HFFc6 (cell line): ENCODE measurements at places on chromosomes 4 and X. TPM values are rescaled to one million over a fixed set of nuclear protein-coding genes. Genes with fewer than 3 reads are reported as not detected.

- DNase-seq: no peak
These were observed 37.9 kb downstream of the RBBP7 start for GRCh38 chrX:16832301-16832700.

- DNase-seq: no peak
These were observed 221.8 kb upstream of the PACRGL start for GRCh38 chr4:20478412-20478811.

DNA sequence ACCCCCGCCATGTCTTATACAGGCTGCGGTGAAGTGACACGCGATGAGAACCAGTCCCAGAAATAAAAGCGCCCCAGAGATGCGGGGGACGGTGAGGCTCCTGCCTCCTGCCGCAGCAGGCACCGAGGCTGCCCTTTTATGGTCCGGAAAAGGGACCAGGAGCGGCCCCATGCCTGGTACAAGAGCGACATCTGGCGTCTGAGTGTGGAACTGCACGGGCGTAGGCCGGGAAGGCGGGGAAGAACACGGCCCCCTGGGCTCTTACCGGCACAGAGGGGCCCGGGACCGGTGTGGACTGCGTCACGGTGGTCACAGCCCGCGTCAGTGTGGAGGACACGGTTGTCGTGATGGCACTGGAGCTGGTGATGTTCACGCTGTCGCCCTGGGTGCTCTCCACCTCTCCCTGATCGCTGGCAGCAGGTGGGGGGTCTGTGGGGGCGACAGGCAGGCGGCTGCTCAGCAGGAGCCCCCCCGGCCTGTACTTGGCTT lies 8.9 kb upstream of the RENBP start:
- peak; percentile 17 for DNase-seq

DNA sequence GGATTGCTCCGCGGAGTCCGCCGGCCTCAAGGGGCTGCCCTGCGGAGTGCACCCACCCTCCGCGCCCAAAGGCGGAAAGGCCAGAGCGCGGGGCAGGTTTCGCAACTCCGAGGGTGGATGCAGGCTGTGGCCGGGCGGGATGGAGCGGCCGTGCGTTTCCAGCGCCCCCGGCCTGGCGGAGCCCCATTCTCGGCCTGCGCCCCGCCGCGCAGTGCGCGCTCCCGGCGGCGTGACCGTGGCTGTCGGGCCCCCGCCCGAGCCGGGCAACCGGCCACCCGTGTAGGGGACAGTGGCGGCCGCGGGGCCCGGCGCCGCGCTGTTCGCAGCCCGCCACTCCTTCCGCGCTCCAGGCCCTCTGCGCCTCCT lies 331 bp downstream of the SETD7 start:
- no peak for DNase-seq

DNA sequence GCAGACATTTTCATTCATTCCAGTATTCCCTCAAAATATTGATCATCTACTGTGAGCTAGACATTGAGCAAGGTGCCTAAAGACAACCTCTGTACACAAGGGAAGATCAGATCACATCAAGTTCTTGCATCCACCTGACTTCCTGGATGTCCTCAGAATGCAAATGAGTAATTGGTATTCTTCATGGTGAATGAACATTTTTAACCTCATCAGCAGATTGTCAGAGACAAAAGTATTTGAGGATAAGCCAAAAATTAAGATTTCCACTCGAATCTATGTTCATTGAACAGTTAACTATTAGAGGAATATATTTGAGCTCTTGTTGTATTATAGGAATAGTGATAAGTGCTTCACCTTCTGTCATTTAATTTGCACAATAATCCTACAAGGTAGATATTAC lies 1.3 kb downstream of the SMARCAD1 start:
- DNase-seq: no peak

- DNase-seq: no peak
These were observed 88.6 kb upstream of the FRMPD3 start for GRCh38 chrX:107360788-107361360.

GRCh38 chrX:2875798-2876399 lies 47.2 kb downstream of the GYG2 start:
- DNase-seq: no peak

- DNase-seq: peak; percentile 6
These were observed 133.9 kb downstream of the EGF start for GRCh38 chr4:110046588-110047049.

GRCh38 chr4:112633477-112634235 lies 3.1 kb downstream of the ZGRF1 start:
- peak; percentile 42 for DNase-seq

DNA sequence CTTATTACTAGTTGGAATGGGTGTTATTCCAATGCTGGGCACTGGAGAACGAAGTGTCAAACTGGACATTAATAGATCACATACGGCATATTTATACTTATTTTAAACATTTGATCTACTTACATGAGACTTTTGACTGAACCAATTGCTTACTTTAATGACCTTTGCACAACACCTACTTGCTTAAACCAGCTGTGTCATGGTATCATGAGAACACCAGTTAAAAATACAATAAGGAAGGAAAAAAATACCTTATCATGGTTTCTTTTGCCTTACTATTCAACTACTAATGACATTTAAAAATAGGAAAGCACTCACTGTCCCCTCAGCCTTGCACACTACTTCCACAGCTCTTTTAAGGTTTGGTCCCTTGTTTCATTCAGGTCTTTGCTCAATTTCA lies 146.9 kb downstream of the FAM13A start:
- no peak for DNase-seq

- DNase-seq: no peak
These were observed 173.7 kb downstream of the COMMD8 start for GRCh38 chr4:47289805-47290204.

DNA sequence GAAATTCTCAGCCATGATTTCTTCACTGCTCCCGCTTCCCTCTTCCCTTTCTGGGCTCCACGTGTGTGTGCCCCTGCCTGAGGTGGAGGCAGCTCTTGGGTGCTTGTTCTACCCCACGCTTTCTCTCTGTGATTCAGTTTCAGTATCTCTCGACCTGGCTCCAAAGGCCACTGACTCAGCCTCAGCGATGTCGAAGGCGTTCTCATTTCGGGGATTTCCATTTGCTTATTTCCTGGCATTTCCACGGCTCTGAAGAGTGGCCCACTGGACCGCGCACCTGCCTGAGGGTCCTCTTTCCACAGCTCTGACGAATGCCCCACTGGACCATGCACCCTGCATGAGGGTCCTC lies 52.4 kb downstream of the GAK start:
- no peak for DNase-seq

GRCh38 chrX:132953354-132953753 lies 5.1 kb downstream of the HS6ST2 start:
- no peak for DNase-seq

GRCh38 chr4:14841801-14842768 lies 160.2 kb upstream of the CPEB2 start:
- no peak for DNase-seq

GRCh38 chr4:140057701-140058100 lies 96.3 kb downstream of the MAML3 start:
- no peak for DNase-seq

GRCh38 chr4:172124656-172125308 lies 311.6 kb downstream of the GALNTL6 start:
- DNase-seq: no peak

- DNase-seq: no peak
These were observed 27.2 kb upstream of the TNIP3 start for GRCh38 chr4:121191361-121191760.

DNA sequence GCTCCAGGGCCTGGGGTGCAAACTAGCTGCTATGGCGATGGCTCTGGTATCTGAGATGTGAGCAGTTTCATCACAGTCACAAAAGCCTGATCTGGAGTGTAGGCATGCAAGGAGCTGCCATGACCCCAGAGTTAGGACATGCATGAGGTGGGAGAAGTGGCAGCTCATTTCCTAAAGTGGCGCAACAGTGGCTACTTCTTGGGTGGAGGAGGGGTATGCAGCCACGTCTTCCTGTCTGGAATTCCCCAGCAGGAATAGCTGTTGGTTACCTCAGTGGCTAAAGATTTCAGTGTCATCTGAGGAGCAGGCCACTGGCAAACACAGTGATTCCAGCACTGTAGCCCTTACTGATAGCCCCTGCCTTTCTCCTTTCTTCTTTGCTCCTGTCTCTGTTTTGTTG lies 1382.5 kb downstream of the C4orf33 start:
- peak; percentile 66 for DNase-seq

GRCh38 chrX:110512341-110512740 lies 153.7 kb downstream of the RTL9 start:
- no peak for DNase-seq

GRCh38 chr4:80134936-80135701 lies 62.1 kb upstream of the ANTXR2 start:
- no peak for DNase-seq

DNA sequence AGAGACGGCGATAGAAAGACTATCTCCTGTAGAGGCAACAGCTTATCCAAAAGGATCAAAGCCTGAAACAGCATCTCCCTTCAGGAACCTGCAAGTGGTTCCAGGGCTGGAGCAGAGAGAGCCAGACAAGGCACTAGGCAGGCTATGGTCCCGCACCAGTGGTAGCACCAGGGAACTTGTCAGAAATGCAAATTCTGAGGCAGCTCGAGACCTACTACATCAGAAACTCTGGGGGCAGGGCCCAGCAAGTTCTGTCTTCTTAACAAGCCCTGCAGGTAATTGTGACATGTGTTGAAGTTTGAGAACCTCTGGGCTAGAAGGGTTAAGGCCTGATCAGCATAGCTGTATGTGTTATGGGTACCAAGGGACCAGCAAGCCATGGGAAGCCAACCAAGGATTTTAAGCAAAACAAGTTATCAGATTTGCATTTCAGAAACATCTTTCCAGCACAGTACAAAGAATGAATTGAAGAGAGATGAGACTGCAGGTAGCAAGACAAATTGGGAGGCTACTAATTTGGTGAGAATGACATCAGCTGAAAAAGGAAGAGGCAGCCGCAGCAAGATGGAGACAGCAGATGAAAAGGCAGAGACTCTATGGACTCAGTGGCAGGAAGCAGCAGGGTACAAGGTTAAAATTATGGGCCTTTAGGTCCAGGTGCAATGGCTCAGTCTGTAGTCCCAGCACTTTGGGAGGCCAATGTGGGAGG lies 139.7 kb downstream of the TSPAN5 start:
- no peak for DNase-seq

GRCh38 chr4:140240237-140240636 lies 86.3 kb upstream of the MAML3 start:
- no peak for DNase-seq

DNA sequence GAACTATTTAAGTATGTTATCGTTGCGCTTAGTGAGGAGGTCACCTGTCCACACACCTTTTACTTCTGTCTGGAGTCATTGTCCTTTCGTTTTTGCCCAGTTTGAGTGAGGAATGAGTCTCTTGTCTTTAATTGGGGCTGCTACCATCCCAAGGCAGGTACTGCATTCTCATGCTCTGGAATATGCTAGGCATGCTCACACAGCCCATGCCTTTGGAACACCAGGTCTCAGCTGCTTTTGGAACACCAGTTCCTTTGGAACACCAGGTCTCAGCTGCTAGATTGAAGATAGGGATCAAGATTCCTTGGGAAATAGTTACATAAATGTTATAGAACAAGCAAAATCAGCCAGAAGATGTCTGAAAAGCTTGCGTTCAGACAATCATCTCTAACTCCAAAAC lies 73.1 kb downstream of the AREG start:
- DNase-seq: no peak

DNA sequence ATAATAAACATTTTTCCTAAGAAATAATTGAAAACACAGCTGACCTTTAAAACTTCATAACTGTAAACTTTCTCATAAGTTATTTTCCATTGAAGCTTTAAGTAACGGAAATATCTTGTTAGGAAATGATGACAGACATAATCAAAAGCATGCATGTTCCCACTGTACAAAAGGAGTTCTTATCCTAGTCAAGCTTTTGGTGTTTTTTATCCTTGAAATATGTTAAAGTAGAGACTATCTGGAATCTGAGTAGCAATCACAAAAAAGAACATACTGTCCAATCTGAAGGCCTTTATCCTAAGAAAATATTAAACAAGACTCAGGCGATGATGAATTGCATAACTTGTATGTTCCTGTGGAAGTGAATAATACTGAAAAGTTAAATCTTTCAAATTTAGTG lies 14.4 kb downstream of the GEMIN8 start:
- DNase-seq: no peak

GRCh38 chrX:119759248-119759766 lies 919 bp downstream of the SOWAHD start:
- DNase-seq: no peak

Gene MAGEC2
- not detected in 3 replicates for total RNA-seq

Gene IL1RAPL2
- not detected in 3 replicates for total RNA-seq

Gene SPANXA2
- total RNA-seq: 0.37 to 162 TPM (median 0.99 TPM) in 3 replicates

Gene IGSF1
- not detected in 3 replicates for total RNA-seq

Gene RRH
- 0.19 TPM in 1 of 3 replicates, not detected in the others for total RNA-seq

Gene SAGE1
- total RNA-seq: not detected in 3 replicates

Gene MTNR1A
- total RNA-seq: not detected in 3 replicates

Gene ABCB7
- 12.5 to 17.0 TPM (median 15.7 TPM) in 3 replicates for total RNA-seq

Gene AREG
- total RNA-seq: 0.29 to 0.77 TPM (median 0.39 TPM) in 3 replicates

Gene ARSH
- not detected in 3 replicates for total RNA-seq

Gene PABPC1L2B
- not detected in 3 replicates for total RNA-seq

Gene EPHA5
- total RNA-seq: not detected in 3 replicates

Gene INTS6L
- 1.4 to 2.2 TPM (median 1.9 TPM) in 3 replicates for total RNA-seq

Gene USP26
- not detected in 3 replicates for total RNA-seq

Gene TAF7L
- 0.24 to 0.59 TPM (median 0.27 TPM) in 3 replicates for total RNA-seq

Gene FREM3
- not detected in 3 replicates for total RNA-seq

Gene PORCN
- 9.2 to 10.8 TPM (median 10.0 TPM) in 3 replicates for total RNA-seq
